ENCODE measurements at places on chromosomes 12 and 14.

DNA sequence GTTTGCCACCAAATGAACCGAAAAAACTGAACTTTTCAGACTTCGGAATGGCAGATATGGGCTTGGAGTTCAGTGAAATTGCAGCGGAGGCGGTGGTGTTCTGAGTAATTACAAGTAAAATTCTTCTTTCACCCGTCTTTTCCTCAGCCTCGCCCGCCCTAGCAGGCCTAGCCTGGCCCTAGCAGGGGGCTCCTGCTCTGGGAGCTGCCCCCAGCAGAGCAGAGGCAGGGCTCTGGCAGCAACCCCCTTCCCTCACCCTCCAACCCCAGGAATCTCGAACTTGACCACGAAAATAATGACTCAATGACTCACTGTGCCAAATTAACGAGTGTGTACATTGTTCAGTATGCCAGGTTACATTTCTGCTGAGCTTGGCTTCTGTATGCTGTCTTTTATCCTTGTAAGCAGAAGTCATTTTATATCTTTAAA is 1.1 kb downstream of the PAPLN start:
- no peak for DNase-seq

DNA sequence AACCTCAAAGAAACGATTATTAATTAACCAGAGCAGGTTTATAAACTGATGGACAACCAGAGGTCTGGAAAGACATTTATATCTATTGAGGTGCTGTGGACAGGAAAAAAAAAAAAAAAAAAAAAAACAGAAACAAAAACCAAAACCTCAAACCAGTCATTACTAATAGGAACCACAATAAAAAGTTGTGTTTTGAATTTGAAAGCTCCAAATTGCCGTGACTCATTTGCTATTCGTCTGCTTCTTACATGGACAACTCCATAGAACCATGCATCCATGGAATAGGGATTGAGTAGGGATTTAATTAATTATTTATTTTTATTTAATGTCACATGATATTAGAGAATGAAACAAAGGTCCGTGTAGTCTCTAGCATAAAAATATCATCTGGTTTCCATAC is 134.1 kb upstream of the SSTR1 start:
- DNase-seq: no peak

GRCh38 chr14:99744873-99745224 is 48.4 kb upstream of the EML1 start:
- no peak for DNase-seq

- no peak for DNase-seq
These were observed 6.7 kb downstream of the MVK start for GRCh38 chr12:109580272-109580671.

DNA sequence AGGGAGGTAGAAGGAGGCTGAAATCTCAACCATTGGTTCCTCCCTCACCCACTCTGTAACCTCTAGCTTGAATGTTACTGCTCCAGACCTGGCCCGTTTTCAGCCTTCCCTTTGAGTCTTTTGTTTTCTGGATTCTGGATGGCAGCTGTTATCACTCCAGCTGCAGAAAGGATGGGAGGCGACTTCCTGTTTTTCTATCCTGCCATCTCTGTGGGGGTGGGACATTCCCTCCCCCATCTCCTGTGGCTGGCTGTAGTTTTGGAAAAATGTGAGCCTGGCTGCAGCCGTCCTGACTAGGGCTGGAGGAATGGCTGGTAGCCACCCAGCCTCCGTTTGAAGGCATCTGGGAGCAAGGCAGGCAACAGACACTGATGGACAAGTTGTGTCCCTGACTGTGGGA is 2.9 kb upstream of the PPFIBP1 start:
- DNase-seq: no peak

DNA sequence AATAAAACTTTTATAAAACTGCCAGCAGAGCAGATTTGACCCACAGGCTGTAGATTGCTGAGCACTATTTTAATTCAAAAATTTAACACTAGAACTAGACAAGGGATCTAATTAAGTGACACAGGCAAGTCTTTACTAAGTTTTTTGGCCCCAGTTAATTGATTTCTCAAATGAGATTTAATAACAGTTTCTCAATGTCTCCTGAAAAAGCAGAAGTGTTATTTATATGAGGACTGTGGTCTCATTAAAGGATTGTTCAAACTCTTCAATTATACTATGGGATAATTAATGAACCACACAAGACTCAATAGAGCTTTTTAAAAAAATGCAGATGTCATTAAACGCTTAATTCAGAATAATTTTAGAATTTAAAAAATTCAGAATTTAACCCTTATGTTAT is 1.9 kb downstream of the HEATR5A start:
- no peak for DNase-seq

DNA sequence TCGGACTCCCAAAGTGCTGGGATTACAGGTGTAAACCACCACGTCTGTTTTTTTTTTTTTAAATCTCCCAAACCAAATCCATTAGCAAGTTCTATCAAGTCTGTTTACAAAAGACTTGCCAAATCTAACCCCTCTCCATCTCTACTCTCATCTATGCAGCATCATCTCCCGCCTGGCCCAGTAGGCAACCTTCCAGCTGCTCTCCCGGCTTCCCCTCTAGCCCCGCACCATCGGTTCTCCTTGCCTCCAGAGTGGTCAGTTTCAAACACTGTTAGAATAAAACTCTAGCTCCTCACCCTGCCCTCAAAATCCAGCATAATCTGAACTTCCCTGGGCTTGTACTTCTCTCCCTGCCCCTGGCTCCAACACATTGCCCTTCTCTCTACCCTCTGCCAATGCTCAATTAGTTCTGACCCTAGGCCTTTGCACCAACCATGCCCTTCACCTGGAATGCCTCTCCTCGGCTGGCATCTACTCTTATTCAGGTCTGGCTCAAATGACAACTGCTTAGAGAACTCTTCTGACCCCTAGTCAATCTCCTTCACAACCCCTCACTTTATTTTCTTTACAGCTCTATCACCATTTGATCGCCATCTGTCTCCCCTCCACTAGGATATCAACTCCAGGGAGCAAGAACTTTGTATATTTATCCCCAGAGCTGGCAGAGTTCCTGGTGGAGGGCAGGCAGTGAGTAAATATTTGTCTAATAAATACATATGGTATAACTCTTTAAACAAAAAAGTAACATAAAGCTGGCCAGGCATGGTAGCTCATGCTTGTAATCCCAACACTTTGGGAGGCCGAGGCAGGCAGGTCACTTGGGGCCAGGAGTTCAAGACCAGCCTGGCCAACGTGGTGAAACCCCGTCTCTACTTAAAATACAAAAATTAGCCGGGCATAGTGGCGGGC is 4.9 kb downstream of the WSB2 start:
- DNase-seq: no peak

GRCh38 chr12:93122569-93123091 is 193.5 kb upstream of the EEA1 start:
- no peak for DNase-seq

GRCh38 chr12:96132819-96133218 is 61.4 kb upstream of the ELK3 start:
- DNase-seq: no peak

DNA sequence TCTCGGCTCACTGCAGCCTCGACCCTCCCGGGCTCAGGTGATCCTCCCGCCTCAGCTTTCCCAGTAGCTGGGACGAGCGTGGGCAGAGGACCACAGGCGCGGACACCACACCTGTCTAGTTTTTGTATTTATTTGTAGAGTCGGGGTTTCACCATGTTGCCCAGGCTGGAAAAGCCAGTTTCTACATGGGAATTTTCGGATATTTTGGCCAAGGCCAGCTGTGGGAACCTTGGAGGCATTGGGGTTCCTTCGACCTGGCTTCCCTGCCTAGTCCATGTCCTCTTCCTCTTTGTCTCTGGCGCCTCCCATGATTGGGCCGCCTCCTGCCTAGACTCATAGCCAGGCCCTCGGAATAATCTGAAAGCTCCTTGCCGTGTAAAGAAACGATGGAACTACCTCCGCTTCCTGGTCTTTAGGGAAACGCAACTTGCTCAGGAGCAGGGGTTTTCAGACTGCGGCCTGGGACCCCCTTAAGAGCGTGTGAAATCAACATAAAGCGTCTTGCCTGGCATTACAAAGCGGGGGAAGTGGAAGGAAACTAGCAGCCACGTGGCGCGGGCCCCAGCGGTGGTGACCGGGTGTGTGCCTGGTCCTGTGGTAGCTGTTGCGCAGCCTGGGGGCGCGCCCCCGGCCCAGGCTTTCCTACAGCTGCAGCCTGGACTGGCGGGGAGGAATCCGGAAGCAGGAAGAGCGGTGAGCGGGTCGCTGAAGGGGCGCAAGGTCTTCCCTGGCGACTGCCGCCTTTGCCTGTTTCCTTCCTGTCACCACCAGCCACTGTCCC is 1.4 kb upstream of the HSP90AA1 start:
- no peak for DNase-seq

- DNase-seq: no peak
These were observed 61.6 kb downstream of the CPM start for GRCh38 chr12:68871396-68871795.

DNA sequence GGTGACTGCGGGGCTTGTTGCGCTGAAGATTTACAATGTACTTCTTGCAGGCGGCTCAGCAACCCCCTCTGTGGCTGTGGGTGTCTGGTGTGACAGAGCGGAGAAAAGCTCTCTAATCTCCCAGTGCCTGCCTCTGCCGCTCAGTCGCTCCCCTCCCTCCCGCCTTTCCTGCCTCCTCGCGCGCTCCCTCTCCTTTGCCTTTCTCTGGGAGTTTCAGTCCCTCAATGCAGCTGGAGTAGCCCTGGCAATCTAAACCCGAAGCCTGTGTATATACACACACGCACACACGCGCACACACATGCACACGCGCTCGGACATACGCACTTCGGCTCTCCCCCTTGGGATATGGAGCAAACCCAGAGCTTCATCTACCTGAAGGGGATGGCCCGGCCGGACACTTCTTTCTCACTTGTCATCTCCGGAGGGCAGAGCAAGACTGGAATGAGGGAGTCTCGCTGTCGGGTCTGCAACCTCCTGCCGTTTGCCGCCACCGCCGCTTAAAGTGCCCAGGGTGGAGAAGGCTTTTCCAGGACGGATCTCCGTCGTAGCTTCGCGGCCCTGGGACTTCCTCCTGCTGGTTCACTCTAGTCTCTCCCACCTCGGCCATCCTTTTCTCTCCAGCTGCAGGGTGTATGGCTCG is 599 bp upstream of the TRHDE start:
- DNase-seq: no peak

DNA sequence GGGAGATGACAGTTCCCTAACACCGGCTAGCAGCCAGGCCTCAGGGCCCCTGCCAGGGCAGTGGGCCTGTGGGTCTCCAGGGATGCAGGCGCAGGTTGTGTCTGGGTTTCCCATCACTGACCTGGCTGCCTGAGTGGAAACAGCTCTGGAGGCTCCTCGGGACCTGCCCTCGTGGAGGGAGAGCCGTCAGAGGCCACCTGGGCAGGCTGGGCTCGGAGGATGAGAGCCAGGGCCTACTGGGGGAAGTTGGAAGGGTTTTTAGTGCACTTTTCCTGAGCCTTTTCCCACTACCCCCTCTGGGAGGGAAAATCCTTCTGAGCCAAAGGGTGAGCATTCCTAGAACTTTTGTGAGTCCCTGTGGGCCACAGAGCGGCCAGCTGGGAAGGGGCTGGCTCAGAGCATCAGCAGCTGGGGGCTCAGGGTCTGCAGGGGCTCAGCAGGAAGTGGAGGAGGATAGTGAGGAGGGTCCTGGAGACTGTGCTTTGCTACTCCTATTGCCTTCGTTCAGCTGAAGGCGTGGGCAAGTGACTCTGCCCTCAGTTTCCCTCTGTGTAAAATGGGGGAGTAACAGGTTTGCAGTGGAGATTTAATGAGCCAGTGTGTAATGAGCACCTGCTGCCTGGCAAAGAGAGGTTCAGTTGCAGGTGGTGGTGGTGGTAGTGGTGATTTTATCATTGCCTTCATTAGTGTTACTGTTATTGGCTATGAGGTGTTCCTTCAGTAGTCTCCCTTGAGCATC is 1.8 kb downstream of the SH2B3 start:
- DNase-seq: no peak

DNA sequence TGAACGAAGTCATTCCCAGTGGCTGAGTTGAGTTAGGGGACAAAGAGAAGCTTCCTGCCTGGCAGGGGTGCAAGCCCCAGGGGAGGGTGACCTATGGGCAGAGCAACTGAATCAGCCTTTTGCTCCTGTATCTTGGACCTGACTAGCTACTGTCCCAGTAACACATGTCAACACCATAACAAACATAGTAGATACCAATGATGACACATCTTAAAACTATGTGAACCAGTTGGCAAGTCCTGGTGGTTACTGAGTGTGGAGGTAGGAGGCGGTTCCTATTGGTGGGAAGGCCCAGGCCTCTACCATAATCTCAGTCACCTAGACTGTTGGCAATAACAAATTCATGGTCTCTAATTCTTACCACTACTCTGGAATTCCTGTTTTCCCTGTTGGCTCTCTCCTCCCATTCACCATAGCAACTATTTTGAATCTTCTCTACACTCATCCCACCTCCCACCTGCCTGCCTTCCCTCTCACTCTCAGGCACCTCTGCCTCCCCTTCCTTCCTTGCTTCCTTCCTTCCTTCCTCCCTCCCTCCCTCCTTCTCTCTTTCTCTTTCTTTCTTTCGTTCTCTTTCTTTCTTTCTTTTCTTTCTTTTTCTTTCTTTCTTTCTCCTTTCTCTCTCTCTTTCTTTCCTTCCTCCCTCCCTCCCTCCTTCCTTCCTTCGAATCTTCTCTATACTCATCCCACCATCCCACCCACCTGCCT is 8.1 kb upstream of the P2RX7 start:
- no peak for DNase-seq

GRCh38 chr12:124734224-124734788 is 129.4 kb downstream of the SCARB1 start:
- DNase-seq: no peak

DNA sequence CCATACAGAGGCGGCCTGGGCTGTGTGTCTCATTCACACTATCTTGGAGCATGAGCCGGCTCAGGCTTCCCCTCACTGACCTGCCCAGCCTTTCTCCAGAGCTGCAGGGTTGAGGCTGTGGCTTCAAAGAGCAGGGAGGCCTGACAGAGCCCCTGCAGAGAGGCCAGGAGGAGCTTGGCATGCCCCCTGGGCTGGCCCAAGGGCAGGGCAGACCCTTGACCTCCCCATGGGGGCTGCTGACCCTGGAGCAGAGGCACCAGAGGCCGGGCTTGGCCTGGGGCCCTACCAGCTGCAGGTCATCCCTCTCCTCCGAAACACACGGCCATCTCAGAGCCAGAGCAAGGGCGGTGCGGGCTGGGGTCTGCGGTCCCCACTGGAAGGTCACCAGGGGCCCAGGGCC is 46.6 kb upstream of the FZD10 start:
- no peak for DNase-seq

DNA sequence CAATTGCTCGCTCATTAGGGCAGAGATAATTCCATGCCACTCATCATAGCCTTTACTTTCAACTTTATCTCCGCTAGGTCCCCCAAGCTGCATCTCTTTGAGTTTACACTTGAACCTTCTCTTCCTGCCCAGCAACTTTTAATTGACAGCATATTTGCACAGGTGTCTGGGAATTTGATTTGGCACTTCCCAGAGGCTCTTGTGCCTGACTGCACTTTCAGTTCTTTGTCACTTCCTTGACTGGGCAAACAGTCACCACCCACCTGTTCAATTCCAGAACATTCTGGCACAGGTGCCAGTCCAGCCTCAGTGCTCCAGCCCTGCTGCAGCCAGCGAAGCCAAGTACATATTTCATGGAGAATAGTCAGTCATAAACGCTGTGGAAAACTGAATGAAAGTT is 110.1 kb upstream of the LRIG3 start:
- no peak for DNase-seq
